ENCODE measurements at places on chromosomes 13 and 19. TPM values are rescaled to one million over a fixed set of nuclear protein-coding genes. Genes with fewer than 3 reads are reported as not detected.

GRCh38 chr13:52194184-52194868, 34.9 kb upstream of the NEK3 start:
- peak; percentile 98 for ATAC-seq

DNA sequence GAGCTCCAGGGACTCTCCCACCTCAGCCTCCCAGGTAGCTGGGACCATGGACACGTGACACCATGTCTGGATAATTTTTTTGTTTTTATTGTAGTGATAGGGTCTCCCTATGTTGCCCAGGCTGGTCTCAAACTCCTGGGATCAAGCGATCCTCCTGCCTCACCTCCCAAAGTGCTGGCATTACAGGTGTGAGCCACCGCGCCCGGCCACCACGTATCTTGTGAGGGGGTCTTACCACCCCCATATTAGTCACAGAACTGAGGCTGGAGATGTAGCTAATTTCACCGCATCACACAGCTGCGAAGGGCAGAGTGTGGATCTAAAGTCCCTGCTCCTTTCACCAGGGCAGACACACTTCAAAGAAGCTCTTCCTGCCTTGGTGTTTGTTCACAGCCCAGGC, 211.8 kb upstream of the SOX1 start:
- ATAC-seq = no peak

DNA sequence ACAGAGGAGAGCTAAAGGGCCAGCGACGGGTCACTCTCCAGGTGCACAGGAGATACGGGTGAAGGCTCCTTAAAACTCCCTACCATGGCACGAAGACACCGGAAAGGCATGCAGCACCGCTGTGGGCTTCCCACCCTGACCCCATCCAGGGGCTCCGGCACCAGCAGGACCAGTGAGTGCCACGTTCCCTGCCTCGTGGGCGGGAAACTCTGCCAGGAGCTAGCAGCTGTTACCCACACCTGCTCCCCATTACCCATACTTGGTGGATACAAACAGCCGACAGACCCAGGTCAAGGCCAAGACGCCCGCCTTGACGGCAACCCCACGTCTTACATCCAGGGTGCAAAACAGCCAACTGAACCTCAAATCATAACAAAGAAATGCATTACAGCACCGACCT, 56.7 kb downstream of the GNG7 start:
- no peak for ATAC-seq

The CD79A gene
- total RNA-seq = 0.41 TPM

The ZNF865 gene
- 2.9 TPM for total RNA-seq

The SERPINE3 gene
- not detected for total RNA-seq

The CALR3 gene
- total RNA-seq = not detected
